ENCODE measurements at places on chromosomes 11 and 22.

DNA sequence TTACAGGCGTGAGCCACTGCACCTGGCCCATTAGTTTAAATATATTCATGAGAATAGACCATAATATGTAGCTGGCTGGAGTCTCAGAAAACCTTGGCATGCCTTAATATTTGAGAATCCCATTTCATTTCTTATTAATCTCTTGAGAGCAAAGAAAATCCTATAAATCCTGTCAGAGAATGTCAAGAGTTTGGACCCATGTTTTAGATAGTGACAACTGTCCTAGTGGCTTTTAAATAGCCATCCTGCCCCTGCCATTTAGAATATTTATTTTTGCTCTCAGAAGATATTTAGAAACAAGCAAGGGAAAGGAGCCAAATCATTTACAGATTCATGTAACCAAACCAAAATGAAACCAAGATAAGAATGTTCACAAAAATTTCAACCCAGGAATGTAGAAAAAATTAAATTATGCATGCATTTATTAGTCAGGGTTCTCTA, 107.2 kb downstream of the SWAP70 start:
- no peak for DNase-seq

GRCh38 chr11:12076840-12077534, 33.4 kb upstream of the MICAL2 start:
- DNase-seq: no peak

DNA sequence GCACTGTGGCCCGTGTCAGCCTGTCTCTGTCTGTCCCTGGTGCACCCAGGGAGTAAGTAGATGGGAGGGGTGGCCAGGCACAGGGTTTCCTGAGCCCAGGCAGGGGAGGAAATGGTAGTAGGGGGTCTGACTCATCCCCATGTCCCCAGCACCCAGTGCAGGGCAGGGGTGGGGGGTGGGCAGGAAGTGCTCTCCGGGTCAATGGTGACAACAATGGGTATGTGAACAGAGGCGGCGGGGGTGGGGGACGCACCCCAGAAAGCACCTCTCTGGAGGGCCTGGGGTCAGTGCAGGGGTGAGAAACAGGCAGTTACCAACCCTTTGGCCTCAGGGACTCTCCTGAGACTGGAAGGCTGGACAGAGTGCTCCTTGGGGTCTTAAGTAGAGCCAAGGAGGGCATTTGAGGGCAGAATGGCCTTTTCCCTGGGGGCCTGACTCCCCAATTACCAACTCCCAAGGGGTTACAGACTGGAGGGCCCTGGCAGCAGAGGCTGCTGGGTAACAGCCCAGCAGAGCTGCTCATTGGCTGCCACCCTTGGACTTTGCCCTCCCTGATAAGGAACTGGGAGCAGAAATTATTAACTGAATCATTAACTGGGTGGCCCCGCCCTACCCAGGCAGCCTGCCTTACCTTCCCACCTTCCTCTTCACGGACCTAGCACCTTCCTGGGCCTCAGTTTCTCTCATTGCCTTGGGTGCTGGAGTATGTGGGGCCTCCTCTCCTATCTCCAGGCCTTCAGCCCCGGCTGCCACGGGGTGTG, 4.2 kb downstream of the MYRF start:
- no peak for DNase-seq

GRCh38 chr11:128463979-128464378, 123.4 kb downstream of the ETS1 start:
- no peak for DNase-seq

GRCh38 chr11:35011944-35012343, 95.5 kb downstream of the PDHX start:
- DNase-seq: no peak

DNA sequence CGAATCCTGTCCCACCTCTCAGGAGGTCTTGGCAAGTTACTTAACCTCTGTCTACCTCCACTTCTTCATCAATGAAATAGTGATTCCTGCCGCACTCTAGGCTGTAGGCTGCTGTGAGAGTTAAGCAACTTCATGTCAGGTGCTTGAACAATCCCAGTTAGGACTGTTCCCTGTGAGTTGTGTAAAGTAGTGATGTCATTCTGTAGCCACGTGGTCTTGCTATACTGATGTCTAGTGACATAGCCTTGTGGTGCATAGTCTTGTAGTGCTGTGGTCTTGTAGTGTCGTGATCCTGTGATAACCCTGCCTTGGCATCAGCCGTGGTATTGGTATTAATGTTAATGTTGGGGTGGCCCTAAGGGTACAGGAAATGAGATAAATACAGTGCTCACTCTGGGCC, 30.3 kb upstream of the PRR5 start:
- DNase-seq: no peak

- no peak for DNase-seq
These were observed 5.5 kb upstream of the IRAG1 start for GRCh38 chr11:10699072-10699471.

- DNase-seq: no peak
These were observed 60.2 kb downstream of the FLRT1 start for GRCh38 chr11:64095949-64096348.

All from stimulated activated CD8-positive, alpha-beta memory T cell treated with anti-CD3 and anti-CD28 coated beads, Interleukin-7, amount 100 ng/mL, for 48 hours (primary cell).